Bronchial epithelial cell (primary cell): ENCODE measurements at places on chromosomes 7 and 10.
A peak's percentile ranks its signal among the peaks of the same experiment; 100 is the strongest.

GRCh38 chr10:76202777-76203176 lies 771.4 kb downstream of the LRMDA start:
- no peak for DNase-seq

DNA sequence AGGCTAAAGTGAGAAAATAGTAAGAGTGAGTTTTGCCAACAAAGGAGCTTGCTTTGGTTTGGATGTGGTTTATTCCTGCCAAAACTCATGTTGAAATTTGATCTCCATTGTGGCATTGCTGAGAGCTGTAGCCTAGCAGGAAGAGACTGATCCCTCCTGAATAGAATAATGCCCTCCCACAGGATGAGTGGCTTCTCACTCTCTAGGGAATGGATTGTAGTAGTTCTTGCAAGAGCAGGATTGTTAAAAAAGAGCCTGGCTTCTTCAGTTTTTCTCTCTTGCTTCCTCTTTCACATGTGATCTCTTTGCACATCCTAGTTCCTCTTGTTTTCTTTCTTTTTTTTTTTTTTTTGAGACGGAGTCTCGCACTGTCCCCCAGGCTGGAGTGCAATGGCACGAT lies 34.4 kb downstream of the ASAH2 start:
- peak; percentile 35 for DNase-seq

DNA sequence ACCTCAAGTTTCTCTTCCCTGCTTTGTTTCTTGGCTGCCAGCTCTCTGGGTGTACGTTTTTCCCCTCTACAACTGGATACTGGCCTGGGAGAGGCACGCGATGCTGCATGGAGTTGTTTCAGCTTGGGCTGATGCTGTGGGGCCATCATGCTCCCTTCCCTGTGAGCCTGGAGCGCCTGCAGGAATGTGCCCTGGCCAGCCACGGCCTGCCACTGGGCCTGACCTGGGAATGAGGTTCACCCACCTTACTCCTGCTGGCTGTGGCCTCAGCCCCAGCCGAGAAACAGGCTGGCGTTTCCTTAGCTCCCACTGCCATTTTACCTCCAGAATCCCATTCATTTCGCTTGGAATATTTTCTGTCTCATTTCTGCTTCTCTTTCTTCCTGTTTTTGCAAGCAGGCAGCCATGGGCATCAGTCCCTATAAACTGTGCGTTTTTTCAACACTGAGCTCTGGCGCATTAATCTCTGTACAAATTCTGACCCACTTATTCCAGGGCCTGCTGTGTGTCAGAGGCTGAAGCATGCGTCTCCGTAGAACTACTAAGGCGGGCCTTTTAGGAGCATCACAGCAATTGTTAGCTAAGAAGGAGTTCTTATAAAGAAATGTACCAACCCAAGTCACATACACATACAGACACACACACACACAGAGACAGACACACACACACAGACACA lies 57.9 kb downstream of the GATA3 start:
- DNase-seq, result no peak

GRCh38 chr10:13939391-13939790 lies 352.6 kb downstream of the PRPF18 start:
- no peak for DNase-seq

GRCh38 chr10:12443026-12443425 lies 93.7 kb downstream of the CAMK1D start:
- no peak for DNase-seq

DNA sequence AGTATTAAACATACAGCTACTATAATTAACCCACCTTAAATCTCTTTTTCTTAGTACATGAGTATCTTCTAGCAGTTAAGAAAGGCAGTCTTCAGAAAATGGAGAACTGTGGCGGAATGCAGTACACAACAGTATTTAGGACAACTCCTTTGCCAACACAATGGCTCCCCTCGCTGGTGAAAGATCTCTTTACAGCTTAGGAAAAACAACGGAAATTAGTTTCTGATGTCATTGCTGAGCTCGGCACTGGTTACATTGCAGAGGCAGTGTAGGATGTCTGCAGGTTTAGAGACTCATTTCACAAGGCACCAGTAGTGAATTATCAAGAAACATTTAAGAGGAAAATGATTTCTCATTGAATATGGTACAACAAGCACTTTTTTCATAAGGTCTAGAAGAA lies 43.4 kb downstream of the GLRX3 start:
- peak; percentile 57 for DNase-seq
